CD8-positive, alpha-beta T cell (primary cell): ENCODE measurements at places on chromosomes 3 and 15.

GRCh38 chr3:41102750-41103149 lies 96.6 kb upstream of the CTNNB1 start:
- DNase-seq = no peak

GRCh38 chr15:80333261-80333660 lies 70.9 kb upstream of the ARNT2 start:
- DNase-seq = no peak

DNA sequence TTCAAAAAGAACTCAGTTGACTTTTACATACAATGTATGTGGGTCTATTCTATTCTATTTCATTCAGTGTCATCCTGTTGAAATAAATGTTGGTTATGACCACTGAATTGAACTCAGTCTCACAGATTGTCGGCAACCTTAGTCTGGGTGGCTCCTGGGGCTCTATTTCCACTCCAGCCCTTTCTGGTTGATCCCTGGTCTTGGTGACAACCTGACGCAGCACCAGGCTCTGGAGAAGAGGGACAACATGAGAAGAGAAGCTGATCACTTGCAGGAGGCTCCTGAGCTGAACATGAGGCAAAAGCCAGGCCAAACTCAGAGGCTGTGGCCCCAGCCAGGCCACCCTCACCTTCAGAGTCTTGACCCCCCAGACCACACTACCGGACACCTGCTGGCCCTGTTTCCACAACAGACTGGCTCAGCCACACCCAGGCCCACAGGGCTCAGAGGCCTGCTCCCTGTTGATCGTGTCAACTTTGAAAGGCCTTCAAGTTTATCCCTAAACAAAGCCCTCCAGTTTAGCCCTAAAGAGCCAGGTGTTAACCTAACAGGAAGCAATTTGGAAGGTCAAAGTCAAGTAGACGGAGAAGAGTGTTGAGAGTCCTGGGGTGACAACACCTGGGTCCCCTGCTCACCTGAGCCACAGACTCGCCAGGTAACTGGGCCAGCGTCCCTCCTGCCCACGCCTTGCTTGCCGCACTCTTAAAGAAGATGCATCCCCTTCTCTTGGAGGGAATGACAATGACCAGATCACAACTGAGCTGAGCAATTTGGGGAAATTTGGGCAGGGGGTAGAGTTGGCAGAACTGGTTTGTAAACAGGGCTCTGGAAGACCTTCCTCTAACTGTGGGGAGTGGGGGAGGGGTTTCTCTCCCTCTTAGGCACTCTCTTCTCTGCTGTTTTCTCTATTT lies 15.4 kb upstream of the MUC20 start:
- DNase-seq = no peak

DNA sequence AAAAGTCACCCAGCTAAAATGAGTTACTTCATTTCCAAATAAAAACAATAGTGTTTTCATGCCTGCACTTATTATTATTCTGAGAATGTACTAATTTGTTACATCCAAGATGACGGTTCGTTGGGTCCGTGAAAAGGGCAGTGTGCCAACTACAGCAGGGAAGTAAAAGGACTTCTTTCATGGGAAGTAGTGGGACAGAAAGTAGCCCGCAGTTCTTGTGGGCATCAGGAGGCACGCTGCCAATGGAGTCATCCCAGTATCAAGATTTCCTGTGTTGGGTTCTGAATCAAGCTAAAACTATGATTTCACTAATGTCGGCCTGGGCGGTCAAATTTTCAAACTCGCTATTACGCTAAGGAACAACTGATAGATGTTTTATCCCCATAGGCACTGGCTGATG lies 254.5 kb upstream of the SOX2 start:
- no peak for DNase-seq

DNA sequence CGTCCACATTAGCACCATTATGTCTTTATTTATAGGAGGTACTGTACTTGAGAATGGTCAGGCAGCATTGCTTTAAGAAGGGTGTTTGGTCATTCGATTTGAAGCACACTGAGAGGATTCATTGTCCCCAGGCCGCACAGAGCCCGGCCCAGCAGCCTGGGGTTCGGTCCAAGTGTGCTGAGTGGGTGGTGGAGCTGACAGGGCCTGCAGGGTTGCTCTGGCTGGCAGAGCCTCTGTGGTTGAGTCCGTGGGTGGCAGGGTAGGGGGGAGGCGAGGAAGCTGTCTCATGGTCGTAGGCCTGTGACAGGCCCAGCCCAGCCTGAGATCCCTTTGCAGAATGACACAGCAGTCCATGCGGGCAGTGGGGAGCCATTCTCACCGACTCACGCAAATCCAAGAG lies 227.7 kb upstream of the TOPAZ1 start:
- DNase-seq = no peak

- DNase-seq = no peak
These were observed 50.9 kb upstream of the ZDHHC23 start for GRCh38 chr3:113896930-113897329.

DNA sequence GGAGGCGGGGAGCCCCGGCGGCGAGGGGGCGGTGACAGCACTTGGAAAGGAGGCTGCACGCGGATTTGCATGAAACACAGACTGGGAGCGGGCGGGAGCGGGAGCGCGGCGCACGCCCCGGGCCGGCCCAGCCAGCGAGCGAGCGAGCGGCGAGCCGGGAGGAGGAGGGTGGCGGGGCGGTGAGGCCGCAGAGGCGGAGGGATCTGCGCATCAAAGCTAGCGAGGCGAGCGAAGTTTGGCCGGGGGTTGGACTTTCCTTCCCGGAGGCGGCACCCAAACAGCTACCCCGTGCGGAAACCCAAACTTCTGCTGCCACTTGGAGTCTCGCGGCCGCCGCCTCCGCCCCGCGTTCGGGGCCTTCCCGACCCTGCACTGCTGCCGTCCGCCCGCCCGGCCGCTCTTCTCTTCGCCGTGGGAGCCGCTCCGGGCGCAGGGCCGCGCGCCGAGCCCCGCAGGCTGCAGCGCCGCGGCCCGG lies at the start of gene SMAD3:
Gene SMAD3, plus strand, starts transcription at position 72 of the 475 bp plus-strand sequence. CDS start 553 bp downstream, outside the sequence.
- DNase-seq = peak; percentile 89

DNA sequence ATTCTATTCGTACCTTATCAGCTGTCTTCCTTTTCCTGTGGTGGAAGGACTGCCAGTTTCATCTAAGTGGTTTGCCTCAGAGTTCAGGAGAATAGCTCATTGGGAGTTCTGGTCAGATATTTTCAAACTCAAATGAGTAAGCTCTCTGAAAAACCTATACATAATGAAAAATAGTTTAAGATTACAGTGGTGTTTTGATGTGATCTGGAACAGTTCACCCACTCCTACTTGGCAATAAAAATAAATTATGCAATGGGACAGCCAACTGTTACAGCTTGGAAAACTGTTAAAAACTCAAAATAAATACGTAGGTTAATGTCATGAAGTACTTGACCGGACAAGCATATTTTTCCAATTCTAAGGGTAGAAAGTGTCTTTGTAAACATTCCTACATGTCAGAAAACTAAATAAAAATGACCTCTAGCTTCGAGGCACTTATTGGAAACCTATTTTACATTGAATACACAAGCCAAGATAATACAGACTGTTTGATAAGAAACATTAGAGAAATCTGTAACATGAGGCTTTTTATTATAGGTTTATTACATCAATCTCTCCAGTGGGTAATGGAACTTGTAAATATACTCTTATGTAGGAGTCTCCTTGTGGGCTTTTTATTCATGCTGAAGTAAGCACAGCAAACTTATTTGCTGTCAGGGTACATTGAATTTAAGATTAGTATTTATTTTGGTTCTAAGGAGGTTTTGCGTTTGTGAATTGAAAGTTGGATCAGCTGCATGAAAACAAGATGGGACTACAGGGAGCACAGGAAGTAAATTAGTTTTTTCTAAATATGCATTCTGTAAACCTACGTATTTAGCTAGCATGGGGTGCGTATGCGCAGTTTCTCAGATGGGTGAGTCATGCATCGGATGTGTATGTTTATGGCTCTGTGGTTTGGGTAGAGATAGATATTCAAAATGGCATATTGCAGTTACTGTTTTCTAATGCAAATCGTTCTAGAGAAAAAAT lies 453.1 kb downstream of the IL5RA start:
- no peak for DNase-seq

DNA sequence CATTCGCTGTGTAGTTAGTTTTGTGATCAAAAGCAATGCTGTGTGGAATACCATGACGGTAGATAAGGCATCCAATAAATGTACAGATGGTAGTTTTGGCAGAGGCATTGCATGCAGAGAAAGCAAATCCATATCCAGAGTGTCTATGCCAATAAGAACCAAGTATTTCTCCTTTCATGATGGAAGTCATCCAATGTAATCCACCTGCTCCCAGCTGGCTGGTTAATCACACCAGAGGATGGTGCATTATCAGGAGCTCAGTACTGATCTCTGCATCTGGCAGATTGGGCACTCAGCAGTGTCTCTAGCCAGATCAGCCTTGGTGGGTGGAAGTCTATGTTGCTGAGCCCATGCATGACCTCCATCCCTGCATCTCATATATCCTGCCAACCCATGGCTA lies 677.7 kb upstream of the NECTIN3 start:
- no peak for DNase-seq

DNA sequence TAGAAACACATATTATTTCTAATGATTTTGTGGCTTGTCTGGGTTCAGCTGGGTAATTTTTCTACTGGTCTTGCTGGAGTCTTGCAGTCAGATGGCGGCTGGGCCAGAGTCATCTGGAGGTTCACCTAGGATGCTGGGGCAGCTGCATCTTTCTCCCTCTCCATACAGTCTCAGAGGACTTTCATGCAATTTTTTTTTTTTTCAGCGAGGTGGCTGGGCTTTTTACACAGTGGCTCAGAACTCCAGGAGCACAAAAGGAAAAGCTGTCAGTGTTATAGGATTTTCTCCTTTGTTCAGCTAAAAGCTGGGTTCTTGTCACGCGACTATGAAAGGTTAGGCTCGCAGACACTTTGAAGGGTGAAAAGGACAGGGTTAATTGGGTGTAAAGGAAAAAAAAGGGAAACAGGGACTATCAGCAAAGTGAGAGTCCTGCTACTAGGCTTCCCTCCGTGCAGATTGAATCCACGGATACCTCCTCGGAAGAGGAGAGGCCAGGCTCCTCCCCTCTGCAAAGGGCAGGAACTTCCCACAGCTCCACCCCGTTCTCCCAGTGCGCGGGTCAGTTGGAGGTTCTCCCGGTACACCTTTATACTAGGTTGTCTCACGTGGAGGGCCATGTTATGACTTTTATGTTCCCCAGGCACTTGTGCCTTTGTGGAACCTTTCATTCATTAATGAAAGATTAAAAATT lies 44.3 kb downstream of the ADGRG7 start:
- DNase-seq = no peak

DNA sequence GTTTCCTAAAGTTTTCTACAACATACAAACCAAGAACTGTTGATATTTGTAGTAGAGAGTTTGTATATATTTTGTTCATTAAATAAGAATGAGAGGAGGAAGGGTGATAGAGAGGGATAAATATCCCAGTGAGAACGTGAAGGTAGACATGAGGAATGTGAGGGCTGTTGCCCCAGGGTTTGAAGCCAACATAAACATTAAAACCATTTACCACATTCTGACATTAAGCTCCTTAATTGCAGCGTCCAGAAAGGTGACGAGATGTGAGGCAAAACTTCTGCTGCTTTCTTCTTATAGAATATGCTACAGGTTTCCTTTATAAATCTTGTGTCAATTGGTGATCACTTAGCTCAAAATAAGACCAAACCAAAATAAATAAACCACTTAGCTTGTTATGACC lies 267.8 kb upstream of the CNTN4 start:
- DNase-seq = no peak

DNA sequence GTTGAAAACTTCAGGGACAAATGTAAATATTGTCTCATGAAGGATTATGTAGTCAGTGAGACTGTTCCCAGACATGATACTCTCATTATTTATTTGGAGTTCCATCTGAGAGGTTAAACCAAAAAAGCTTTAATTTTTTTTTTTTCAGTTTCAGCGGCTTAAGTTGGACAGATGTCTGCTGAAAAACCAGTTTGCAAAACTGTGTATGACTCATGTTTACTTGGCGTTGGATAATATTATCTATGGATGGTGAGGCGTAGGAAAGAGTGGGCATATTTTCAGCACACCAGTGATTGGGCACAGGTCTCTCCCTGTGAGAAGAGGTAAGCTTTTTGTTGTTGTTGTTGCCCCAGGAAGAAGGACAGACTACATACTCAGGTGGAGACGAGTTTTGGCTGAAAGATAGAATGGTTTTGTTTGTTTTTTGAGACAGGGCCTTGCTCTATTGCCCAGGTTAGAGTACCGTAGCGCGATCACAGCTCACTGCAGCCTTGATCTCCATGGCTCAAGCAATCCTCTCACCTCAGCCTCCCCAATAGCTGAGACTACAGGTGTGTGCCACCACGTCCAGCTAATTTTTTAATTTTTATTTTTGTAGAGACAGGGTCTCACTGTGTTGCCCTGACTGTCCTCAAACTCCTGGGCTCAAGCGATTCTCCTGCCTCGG lies 16.4 kb upstream of the ANXA2 start:
- DNase-seq = no peak

- no peak for DNase-seq
These were observed 18.1 kb upstream of the ATP1B3 start for GRCh38 chr3:141858312-141858711.

- no peak for DNase-seq
These were observed 111.9 kb upstream of the CHD2 start for GRCh38 chr15:92788196-92788595.

DNA sequence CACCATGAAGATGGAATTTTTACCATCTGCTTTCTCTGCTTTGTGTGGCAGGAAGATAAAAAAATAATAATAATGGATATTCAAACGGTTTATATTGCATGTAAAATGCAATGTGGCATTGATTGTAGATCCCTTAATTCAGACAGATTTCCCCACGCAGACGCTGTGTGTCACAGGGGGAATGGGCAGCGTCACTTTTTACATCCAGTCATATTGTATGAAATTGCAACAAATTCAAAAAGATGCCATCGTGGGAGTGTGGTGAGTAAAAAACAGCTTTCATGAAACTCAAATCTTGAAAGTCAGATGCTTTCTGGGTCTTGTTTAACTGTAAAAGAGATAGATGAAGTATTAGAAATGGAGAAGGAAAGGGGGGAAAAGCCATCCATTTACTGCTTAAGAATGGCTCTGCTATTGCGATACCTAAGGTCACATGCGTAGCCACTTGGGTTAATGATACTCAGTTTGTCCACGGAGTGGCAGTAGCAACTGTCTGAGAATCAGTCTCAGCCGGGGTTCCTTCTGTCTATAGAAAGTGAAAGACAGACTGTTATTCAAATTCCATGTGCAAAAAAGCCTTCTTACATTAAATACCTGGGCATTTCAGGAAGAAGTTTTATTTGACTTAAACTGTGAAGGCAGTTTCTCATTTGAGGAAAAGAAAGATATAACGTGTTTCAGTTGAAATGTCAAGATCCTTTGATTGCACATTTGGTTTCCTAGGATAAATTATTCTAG lies 28.5 kb downstream of the BTD start:
- peak; percentile 81 for DNase-seq

- DNase-seq = no peak
These were observed 57.1 kb upstream of the RPL32 start for GRCh38 chr3:12898290-12898964.
